ENCODE measurements at places on chromosomes 12 and 14.

DNA sequence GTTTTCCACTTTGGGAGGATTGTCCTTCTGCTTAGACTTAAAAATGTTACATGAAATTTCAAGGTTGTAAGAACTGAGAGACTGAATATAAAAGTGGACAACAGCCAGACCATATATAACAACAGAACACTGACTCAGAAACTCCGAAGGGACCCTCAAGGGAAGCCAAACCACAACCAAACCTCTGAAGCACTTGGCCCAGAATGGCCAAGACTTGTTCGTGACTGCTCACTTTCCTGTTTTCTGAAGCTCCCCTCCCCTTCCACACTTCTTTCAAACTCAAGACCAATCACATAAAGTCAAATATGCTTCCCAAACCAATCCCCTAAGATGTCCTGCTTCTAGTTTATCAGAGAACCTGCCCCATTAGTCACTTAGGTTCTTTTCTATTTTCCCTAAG, 13.7 kb downstream of the OR6J1 start:
- no peak for DNase-seq

DNA sequence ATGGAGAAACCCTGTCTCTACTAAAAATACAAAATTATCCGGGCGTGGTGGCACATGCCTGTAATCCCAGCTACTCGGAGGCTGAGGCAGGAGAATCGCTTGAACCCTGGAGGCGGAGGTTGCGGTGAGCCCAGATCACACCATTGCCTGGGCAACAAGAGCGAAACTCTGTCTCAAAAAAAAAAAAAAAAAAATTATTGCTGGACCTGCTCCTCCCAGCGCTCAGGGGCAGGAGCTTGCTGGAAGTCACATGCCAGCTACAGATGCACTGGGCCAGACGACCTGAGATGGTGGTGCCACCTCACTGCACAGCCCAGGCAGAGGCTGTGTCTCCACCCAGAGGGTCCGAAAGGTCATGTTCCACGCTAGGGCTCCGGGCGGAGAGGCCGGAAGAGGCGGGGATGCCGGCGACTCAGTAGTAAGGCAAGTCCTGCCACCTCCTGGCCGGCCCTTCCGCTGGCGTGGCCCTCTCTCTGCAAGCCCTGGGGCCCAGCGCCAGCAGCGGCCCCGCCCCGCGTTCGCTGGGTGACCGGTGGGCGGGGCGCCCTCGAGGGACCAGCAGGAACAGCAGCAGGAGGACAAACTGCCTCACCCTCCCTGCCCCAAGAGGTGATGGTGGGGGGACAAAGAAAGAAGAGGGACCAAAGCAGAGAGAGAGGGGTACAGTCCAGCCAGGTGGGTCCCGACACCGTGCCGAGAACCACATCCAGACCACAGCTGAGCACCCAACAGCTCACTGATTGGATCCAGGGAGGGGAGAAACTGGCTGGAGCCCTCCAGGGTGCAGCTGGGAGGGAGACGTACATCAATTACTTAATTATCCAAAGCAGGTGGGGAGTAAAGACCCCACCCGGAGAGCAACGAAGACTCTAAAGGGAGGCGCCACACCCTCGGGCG, 3.6 kb upstream of the RHOF start:
- no peak for DNase-seq

- DNase-seq, result no peak
Measured at GRCh38 chr14:75181293-75182062, 5.1 kb upstream of the TMED10 start.

GRCh38 chr14:24297190-24297964, 2.2 kb downstream of the DHRS1 start:
- DNase-seq, result no peak

DNA sequence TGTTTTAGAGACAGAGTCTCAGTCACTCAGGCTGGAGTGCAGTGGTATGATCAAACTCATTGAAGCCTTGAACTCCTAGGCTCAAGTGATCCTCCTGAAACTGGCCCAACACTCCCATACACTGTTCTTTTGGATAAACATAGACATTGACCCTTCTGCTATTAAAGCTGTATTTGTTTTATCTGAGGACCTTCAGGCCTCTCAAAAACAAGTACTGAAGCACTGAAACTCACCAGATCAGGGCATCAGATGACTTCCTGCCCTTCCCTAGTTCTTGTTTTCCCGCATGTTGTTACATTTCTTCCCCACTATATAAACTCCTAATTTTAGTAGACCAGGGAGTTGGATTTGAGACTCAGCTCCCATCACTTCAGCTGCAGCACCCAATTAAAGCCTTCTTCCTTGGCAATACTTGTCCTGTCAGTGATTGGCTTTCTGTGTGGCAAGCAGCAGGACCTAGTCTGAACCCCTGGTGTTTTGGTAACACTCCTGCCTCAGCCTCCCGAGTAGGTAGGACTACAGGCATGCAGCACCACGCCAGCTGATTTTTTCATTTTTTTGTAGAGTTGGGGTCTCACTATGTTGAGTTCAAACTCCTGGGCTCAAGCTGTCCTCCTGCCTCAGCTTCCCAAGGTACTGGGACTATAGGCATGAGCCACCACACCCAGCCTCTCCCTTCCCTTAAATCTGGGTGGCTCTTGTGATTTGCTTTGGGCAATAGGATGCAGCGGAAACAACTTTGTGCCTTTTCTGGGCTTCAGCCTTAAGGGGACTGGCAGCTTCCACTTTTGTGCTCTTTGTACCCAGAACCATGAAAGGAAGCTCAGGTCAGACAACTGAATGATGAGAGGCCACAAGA, 12.5 kb upstream of the IFT81 start:
- DNase-seq, result no peak
